ENCODE measurements at places on chromosomes 1 and 21. TPM values are rescaled to one million over a fixed set of nuclear protein-coding genes. Genes with fewer than 3 reads are reported as not detected.
A peak's percentile ranks its signal among the peaks of the same experiment; 100 is the strongest.

DNA sequence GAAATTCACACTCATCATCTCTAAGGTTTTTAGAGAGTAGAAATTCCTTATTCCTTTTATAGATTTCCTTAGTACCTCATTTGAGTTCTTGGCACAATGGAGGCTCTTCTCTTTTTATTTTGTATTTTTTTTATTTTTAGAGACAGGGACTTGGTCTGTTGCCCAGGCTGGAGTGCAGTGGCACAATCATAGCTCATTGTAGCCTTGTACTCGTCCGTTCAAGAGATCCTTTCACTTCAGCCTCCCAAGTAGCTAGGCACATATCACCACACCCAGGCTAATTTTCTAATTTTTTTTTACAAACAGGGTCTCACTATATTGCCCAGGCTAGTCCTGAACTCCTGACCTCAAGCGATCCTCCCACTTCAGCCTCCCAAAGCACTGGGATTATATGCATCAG is 29.6 kb downstream of the RGL1 start:
- DNase-seq, result no peak

- no peak for DNase-seq
Measured at GRCh38 chr1:232574889-232575762, 54.8 kb downstream of the SIPA1L2 start.

GRCh38 chr21:31847761-31848160 is 25.1 kb upstream of the HUNK start:
- no peak for DNase-seq

- peak; percentile 73 for DNase-seq
Measured at GRCh38 chr1:46446646-46447498, 42.8 kb upstream of the DMBX1 start.

- no peak for DNase-seq
Measured at GRCh38 chr1:93120614-93121013, 41.5 kb downstream of the MTF2 start.

DNA sequence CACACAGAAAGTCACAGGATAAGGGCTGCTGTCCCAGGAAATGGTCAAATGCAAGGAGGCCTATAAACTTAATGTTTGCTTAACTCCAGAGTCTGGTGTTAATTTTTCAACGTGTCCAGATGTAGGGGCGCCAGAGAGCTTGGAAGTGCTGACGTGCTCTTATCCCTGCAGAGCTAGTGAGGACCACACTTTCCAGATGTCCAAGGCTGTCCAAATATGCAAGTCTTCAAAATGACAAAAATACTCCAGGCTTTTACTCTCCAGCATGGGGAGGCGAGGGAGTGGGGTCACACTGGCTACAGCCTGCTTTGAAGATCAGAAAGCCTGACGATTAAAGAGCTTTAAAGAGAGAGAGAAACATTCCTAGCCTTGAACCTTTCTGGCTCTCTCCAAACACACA is 57.6 kb downstream of the ABCA4 start:
- no peak for DNase-seq

DNA sequence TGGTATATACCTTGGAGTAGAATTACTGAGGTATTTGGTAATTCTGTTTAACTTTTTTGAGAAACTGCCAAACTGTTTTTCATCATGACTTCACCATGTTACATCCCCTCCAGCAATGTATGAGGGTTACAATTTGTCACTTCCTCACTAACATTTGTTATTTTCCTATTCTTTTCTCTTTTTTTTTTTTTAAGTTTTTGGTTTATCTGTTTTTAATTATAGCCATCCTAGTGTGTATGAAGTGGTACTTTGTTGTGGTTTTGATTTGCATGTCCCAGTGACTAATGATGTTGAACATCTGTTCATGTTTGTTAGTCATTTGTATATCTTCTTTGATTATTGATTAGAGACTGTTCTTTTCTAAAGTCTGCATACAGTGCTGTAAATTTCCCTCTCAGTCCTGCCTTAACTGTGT is 147.3 kb downstream of the HS2ST1 start:
- DNase-seq, result no peak

DNA sequence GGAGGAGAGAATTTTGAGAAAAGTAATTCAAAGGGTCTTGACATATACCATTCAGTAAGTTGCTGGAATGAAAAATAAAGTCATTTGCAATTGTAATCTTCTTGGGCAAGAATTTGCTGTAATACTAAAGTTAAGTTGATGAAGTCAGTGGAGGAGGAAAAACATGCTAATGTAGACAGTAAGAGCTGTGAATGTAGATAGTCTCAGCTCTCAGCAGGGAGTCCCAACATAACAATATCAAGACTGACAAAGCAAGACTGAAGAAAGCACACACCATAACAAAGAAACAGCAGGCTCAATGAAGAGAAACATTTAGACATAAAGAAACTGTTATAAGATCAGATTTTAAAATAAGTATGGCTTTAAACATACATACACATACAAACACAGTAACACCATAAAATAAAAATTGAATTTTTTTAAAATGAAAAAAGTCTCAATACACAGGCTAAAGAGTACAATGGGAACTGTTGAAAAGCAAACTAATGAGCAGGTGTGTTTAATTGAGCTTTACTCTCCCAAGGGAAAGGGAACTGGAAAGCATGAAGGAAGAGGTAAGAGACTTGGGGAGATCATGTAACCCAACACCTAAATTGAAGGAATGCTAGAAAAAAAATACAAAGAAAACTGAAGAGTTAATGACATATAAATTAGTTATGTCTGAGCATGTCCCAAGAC is 336.3 kb upstream of the NCAM2 start:
- DNase-seq, result no peak

COL11A1 gene
- total RNA-seq, result not detected

GRCh38 chr1:113672491-113672890 is 86.8 kb downstream of the PHTF1 start:
- no peak for DNase-seq

- DNase-seq, result no peak
Measured at GRCh38 chr1:214330222-214330621, 49.3 kb downstream of the SMYD2 start.

DNA sequence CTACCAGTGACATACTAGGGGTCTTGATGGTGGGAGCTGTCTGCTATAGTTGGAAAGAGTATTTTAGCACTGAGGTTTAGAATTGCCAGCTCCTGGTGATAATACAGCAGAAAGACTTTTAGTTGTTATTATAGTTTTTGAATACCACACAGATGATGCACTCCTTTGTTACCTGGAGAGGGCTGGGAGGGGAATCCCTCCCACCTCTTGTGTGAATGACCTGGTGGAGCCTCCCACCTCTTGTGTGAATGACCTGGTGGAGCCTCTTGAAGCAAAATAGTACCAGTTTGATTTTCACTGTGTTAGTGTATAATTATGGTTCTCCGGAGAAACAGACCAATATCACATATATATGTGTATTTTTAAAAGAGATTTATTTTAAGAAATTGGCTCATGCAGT is 3.3 kb downstream of the DISP1 start:
- no peak for DNase-seq

DNA sequence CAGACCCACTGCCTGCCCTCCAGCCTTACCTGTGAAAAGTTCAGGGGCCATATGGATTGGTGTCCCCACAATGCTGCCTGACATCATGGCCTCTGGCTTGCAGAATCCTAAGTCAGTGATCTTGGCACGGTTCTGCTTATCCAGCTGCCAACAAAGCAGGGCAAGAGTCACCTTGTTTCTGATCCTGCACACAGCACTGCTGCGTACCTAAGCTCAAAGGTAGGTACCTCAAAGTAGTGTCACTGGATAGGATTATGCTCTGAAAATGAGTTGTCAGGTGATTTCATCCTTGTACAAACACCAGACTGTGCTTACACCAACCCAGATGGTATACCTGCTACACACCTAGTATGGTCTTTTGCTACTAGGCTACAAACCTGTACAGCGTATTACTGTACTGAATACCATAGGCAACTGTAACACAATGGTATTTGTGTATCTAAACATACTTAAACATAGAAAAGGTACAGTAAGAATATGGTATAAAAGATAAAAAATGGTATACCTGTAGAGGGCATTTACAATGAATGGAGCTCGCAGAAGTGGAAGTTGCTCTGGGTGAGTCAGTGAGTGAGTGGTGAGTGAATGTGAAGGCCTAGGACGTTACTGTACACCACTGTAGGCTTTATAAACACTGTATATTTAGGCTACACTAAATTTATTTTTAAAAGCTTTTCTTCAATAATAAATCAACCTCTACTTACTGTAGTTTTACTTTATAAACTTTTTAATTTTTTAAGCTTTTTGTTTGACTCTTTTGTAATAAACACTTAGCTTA is 29.1 kb upstream of the RBBP5 start:
- no peak for DNase-seq

CNTN2 gene
- total RNA-seq, result not detected

LCA5L gene
- 0.16 TPM for total RNA-seq

RGL1 gene
- 0.68 TPM for total RNA-seq

GRCh38 chr21:41613533-41613909 is 105.6 kb upstream of the TMPRSS2 start:
- no peak for DNase-seq

CHIA gene
- total RNA-seq, result not detected
